ENCODE measurements at places on chromosomes 16 and 17. TPM values are rescaled to one million over a fixed set of nuclear protein-coding genes. Genes with fewer than 3 reads are reported as not detected.

CBLN1 gene
- total RNA-seq = 0.61 TPM

WNT9B gene
- total RNA-seq = 0.74 TPM

CORO1A gene
- total RNA-seq = 56.2 TPM

ADGRG3 gene
- total RNA-seq = 13.3 TPM

FOXC2 gene
- total RNA-seq = 0.42 TPM
